ENCODE measurements at places on chromosomes 16 and 17. TPM values are rescaled to one million over a fixed set of nuclear protein-coding genes. Genes with fewer than 3 reads are reported as not detected.

DNA sequence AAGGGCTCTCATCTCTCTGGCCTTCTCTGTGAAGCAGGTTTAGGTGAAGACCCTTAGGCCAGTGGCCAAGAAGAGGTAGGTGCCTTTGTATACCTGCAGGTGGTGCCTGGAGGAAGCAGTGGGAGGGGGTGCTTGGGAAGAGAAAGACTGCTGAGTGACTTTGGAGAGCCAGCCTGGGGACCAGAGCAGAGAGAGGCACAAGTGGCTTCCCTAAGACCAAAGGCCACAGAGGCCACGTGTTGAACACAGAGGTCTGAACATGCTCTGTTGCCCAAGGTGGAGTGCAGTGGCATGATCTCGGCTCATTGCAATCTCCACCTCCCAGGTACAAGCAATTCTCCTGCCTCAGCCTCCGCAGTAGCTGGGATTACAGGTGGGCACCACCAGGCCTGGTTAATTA, 103.5 kb downstream of the CPPED1 start:
- no peaks in the 10 kb centered on the region for H3K27me3 ChIP-seq
- DNase-seq, result no peak
- H3K4me3 ChIP-seq, result no peak overlapping the region
- H3K27ac ChIP-seq, result no peak overlapping the region

Gene CDH5
- 804 TPM for total RNA-seq

GRCh38 chr16:7508656-7509055, 176.0 kb downstream of the RBFOX1 start:
- H3K27ac ChIP-seq, result no peak overlapping the region
- no peaks in the 10 kb centered on the region for H3K36me3 ChIP-seq

DNA sequence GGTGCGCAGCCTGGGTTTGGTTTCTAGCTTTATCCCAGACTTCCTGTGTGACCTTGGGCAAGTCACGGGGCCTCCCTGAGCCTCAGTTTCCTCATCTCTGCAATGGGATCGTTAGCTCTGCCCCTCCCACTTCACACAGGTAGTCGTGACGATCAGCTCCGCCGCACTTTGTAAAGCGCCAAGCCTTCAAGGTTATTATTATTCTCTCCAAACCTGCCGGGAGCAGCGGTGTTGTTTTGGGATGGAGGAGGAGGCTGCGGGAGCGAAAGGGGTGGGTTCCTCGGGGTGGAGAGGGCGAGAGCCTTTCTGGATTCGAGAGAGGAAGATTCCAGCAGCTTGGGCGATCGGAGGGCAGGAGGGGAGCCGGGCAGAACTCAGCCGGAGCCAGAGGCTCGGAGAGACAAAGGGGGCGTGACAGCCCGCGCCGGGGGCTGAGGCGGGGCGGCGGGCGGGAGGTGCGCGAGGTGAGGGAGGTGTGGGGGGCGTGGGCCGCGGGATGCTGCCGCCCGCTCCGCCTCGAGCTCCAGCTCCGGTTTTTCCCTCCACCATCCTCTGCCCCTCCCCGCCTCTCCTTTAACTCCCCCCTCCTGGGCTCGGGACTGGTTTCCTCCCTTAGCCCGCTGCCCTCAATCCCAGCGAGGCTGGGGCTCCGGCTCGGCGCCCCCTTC, at the start of gene EFNB3:
Gene EFNB3, plus strand, starts transcription at position 602 of the 668 bp plus-strand sequence. CDS start 397 bp downstream, outside the sequence.
- DNase-seq, result no peak
- peaks cover 3% of the 10 kb centered on the region for H3K4me1 ChIP-seq
- H3K36me3 ChIP-seq, result peaks cover 8% of the 10 kb centered on the region
- H3K27ac ChIP-seq, result no peak within 1 kb of the TSS
- peaks cover 35% of the 10 kb centered on the region for H3K27me3 ChIP-seq
- no peak within 1 kb of the TSS for H3K4me3 ChIP-seq

DNA sequence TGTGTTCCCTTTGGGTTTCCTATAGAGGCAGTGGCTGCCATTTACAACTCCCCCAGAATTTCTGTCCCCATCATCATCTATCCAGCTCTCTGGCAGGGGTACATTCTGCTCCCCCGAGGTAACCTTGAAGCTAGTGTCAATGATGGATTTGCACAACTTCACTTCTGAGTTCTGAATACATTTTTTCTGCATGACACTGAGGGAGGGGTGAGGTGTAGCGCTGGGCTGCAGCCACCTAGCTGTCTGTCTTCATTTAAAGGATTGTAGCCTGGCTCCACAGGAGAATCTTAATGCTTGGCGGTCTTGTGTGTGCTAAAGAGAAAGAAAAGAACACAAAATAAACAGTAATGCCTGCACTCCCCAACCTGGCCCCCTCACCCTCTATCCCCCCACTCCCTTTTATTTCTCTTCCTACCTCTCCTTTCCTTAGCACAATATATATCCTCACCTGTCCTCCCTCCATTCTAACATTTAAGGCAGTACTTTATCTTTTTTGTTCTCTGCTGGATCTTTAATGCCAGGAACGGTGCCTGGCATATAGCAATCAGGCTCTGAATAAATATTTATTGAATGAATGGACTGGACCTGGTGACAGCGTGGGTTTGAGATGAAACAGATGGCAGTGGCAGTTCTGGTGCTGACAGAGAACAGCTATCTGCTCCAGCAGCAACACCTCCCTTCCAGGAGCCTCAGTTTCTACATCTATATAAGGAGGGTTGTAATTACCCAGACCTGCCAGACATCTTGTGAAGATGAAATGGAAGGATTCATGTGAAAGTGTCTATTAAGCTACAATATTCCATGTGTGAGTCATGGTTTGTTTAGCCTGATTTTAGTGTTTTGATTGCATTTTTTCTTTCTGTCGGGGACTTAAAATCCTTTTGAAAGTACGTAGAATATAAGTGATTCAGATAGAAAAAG, 163.5 kb upstream of the CDH11 start:
- no peaks in the 10 kb centered on the region for H3K27me3 ChIP-seq
- no peak overlapping the region for H3K4me3 ChIP-seq
- no peak for DNase-seq

- H3K4me1 ChIP-seq, result peaks cover 18% of the 10 kb centered on the region
- no peak for DNase-seq
Observed at GRCh38 chr17:279776-280175, 72.8 kb downstream of the RPH3AL start.

- DNase-seq, result peak; percentile 41
- no peaks in the 10 kb centered on the region for H3K27me3 ChIP-seq
- H3K27ac ChIP-seq, result no peak overlapping the region
- no peaks in the 10 kb centered on the region for H3K36me3 ChIP-seq
Observed at GRCh38 chr16:66682271-66682670, 14.3 kb downstream of the CMTM4 start.

Gene YWHAE
- total RNA-seq, result 848 TPM

Gene DDX5
- total RNA-seq, result 1,027 TPM

Gene TSNAXIP1
- total RNA-seq, result 0.95 TPM

GRCh38 chr17:3647769-3648555, 11.4 kb downstream of the CTNS start:
- H3K27ac ChIP-seq, result no peak overlapping the region
- no peak overlapping the region for H3K4me3 ChIP-seq
- DNase-seq, result peak; percentile 47
- no peaks in the 10 kb centered on the region for H3K4me1 ChIP-seq

Data from endothelial cell of umbilical vein (primary cell).